ENCODE measurements at places on chromosomes 5 and 9.

GRCh38 chr5:95935553-95936100 is 26.0 kb downstream of the ELL2 start:
- DNase-seq: no peak

- no peak for DNase-seq
Observed at GRCh38 chr9:113368348-113368981, 8.3 kb downstream of the HDHD3 start.

GRCh38 chr9:101449071-101449721 is 13.6 kb upstream of the ALDOB start:
- DNase-seq: peak; percentile 66

DNA sequence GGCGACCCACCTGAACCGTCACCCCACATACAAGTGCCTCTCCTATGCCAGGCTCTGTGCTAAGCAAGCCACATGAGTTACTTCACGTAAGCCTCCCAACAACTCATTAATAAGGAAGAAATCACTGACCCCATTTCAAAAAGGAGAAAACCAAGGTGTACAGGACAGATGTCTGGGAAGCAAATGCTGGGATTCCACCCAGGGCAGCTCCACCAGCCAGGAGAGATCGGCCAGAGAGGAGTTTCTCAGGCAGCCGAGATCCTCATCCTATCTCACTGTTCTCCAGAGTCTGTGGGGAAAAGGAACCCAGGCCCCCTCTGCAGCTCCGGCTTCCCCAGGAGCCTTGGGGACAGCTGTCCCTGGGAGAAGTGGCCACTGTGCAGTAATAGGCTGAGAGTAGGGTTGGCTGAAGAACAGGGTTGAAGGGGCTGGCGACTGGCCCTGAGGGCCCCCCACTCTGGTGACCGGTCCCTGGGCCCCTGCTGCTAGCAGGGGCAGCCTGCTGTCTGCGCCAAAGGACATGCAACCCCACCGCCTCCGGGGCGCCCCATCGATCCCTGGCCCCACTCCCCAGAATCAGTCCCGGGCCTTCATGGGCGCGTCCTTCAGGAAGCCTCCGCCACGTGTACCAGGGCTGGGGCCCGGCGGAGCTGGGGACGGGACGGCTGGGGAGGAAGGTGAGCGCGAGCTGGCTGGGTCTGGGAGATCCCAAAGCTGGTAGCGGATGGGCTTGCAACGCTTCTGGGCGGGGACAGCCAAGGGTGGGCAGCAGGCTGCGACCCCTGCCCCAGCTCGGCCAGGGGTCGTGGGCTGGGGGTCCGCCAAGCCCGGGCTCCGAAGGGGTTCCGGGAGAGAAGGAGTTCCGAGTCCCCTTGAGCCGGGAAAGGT is 44.1 kb upstream of the STXBP1 start:
- DNase-seq: peak; percentile 46

DNA sequence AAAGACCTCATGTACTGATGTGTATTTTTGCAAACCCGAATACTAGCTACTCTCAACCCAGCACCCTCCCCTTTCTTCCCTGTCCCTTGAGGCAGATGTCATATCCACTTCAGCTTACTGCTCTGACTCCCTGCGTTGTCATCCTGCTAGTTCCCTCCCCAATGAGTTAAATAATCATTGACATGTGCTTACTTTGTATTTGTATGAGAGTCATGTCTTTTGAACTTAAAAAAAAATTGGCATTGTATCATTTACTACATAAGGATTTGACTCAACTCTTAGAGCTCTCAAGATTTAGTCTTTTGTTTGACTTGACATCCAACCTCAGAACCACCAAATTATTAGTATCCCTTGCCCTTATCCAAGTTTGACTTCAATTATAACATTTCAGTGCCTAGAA is 219.7 kb upstream of the TUT7 start:
- DNase-seq: no peak

DNA sequence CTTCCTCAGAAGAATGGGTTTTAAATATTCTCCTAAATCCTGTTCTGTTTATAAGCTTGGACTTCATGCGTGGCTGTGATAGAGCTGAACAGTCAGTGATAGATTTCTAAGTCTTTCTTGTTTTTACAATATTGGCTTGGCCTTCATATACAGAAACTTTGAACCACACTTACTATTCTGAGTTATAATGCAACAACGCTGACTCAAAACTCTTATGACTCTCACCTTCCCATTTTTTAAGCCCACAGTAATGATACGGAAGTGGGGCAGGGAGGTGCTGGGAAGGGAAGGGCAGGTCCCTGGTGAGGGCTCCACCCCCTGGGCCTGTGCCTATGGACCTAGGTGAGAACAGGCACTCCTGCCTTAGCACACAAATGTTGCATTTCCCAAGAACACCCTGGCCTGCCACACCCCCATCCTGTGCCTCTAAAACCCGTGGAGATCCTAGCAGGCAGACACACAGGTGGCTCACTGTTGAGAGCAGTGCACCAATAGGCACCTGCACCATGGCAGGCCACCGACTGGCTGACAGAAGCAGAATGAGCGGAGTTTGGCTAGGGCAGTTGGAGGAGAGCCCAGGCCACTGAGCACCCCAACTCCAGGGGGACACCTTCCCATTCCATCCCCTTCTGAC is 376.7 kb downstream of the GABRG2 start:
- no peak for DNase-seq

DNA sequence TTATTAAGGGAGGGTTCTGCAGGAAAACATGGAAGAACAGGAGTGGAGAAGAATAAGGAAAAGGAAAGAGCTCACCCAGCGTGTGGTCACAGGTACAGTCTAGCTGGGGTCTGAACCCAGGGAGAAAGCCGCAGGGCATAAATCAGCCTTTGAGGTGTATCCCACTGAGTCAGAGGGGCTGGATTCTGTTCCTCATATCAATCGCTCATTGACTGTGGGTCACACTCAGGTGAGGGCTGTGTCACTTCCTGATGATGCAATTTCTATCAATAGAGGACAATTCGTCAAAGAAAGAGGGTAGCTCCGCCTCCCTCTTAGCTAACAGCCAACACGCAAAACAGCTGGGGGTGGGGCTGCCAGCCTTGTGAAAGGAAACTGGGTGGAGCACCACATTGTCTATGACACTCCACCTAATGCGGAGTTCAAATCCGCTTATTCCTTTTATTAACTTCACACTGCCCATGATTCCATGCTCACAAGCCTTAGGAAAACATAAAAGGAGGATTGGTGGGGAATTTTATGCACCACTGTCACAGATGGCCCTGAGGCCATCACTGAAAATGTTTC is 176.2 kb downstream of the ICE1 start:
- no peak for DNase-seq

- peak; percentile 88 for DNase-seq
Observed at GRCh38 chr5:177455036-177455660, 8.5 kb downstream of the PRR7 start.

GRCh38 chr5:145598184-145598583 is 237.0 kb downstream of the PRELID2 start:
- DNase-seq: no peak

- DNase-seq: no peak
Observed at GRCh38 chr5:110663525-110663924, 62.9 kb downstream of the TMEM232 start.

Data from CD8-positive, alpha-beta T cell (primary cell).